ENCODE measurements at places on chromosomes 2 and 18.
A peak's percentile ranks its signal among the peaks of the same experiment; 100 is the strongest.

DNA sequence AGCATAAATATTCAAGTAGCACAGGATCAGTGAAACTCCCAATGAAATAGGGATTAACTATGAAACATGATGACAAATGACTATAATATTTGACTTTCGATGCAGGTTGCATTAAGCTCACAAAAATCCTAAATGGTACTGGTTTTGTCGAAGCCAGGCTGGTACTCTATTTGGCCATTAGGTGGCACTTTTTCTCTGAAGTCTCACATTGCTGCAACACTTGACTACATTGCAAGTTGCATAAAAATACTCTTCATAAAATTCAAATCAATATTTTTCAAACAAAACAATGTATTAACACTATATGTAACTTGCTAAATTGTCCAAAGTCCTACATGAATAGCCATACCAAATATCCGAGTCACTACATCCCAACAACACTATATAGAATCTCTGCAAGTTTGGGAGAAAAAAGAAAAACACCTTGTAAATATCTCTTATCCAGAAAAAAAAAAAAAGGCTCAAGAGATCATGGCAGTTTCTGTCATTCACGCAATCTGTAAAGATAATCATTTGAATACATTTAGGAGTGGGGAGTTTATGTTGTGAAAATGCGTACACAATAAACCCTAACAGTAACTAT is 9.5 kb downstream of the RTTN start:
- peak; percentile 56 for DNase-seq

DNA sequence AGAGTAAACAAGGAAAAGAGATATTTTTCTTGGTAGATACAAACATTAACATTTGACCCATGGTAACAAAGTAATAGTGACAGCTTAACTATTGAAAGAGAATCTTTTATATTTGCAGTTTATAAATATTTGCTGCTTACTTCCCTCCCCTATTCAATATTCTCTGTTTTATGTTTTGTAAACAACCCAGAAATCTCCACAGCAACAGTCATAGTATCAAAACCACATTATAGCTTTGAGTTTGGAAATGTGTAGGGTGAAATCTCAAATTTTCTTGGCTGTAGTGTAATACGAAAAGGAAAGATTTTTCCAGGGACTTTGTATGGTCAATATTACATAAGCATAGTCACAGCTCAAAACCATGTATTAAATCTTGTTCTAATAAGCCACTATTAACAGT is 511.2 kb downstream of the METTL4 start:
- DNase-seq, result no peak

- peak; percentile 31 for DNase-seq
Observed at GRCh38 chr18:48543228-48543627, 4.4 kb downstream of the CTIF start.

GRCh38 chr2:191051825-191052778 is 38.1 kb upstream of the STAT1 start:
- DNase-seq, result peak; percentile 77

- peak; percentile 66 for DNase-seq
Observed at GRCh38 chr2:99710721-99711120, 220.9 kb upstream of the REV1 start.

DNA sequence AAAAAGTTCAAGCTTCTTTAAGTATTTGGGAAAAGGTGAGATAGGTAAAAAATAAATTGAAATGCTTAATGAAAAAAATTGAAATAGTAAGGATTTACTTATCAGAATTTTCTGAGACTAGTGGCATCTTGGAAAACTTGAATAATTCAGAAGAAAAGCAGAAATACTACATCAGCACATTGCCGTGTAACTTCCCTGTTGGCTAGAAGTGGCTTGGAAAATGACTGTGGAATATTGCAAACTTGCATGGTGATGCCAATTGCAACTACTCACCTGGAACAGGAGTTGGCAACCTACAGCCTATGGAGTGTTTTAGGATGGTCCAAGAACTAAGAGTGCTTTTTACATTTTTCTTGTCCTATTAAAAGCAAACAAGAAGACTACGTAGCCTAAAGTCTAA is 603.5 kb upstream of the VRK2 start:
- DNase-seq, result no peak

- no peak for DNase-seq
Observed at GRCh38 chr2:175575346-175576258, 394.1 kb upstream of the ATP5MC3 start.

- DNase-seq, result no peak
Observed at GRCh38 chr18:12658426-12659138, 675 bp upstream of the SPIRE1 start.

DNA sequence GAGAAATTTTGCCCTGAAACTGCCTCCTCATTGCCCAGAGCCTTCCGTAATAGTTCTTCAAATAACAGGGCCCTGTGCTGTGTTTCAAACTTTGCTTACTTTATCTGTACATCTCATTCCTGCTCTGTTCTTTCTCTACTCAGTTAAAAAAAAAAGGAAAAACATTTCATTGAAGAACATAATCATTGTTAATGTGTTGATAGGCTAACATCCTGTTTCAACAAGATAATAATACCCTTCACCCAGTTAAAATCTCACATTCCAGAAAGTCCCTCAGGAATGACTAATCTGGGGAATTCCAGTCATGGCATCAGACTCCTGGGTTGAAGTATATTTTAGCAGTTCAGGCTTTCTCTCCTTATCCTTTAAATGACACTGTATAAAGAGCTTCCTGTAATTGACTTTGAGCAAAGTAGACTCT is 45.6 kb upstream of the ITGAV start:
- DNase-seq, result peak; percentile 92

DNA sequence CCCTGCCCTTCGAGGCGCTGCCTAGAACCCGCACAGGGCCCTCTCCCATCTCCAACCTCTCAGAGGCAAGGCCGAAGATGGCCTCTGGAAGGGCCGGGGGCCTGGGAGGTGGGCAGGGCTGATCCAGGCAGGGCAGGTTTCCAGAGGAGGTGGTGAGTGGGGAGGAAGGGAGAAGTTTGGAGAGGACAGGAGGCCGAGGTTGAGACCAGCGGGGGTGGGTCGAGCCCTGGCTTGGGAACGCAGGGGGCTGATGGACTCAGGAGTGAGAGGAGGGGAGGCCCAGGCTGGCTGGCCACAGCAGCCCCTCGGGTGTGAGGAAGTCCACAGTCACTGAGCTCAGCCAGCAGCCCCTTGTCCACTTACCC is 10.5 kb downstream of the CAPN10 start:
- no peak for DNase-seq

Data from fibroblast of upper back skin (primary cell).